ENCODE measurements at places on chromosomes 5 and 9. TPM values are rescaled to one million over a fixed set of nuclear protein-coding genes. Genes with fewer than 3 reads are reported as not detected.

DNA sequence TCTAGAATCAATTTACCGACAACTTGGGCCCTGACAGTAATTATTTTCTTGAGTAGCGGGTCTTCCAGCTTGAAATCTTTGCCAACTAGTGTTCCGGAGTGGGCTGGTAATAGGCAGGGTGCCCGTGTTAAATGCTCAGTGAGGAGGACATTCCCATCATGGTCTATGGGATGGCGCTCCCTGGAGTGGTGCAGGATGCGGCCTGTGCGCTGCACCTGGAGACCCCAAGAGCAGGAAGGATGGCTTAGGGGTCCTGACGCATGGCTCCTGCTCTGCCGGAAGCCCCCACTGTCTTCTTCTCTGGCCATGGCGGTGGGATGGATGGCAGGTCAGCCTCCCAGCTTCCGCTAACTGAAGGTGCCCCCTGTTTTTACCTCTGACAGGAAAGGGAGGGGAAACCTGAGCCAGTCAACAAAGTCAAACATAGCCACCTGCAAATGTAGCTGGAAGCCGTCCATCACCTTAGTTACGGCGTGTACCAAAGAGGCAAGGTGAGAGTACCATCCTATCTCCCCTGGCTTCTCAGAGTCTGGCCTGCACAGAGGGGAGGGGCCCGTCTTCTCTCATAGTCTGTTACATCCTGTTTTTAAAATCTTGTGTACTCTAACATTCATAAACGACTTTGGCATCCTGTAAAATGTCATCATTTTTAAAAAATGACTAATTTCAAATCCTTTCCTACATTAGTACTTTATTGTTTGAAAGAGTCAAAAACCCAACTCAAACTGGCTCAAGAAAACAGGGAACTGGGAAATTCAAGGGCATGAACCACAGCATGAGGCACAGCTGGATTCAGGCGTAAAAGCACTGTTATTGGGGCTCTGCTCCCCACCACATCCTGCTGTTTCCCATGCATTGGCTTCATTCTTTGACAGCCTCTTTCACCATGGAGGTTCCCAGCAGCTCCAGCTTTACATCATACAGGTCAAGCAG is 28.5 kb upstream of the UNC5A start:
- no peak for DNase-seq

DNA sequence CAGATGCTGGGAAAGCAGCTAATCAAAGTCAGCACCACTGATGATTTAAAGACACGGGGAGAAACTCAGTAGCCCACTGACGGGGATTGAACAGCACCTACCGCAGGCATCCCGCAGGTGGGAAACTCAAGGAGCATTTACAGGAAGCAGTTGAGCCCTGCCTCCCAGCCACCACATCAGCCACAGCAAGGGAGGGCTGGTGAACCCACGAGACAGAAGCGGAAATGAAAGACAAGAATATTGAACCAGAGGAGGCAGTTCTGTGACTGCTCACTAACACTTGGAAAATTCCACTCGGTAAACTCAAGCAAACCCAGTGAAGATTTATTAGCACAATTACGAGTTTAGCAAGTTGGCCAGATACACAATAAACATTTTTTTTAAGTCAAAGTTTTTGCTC is 10.6 kb upstream of the FAM163B start:
- no peak for DNase-seq

DNA sequence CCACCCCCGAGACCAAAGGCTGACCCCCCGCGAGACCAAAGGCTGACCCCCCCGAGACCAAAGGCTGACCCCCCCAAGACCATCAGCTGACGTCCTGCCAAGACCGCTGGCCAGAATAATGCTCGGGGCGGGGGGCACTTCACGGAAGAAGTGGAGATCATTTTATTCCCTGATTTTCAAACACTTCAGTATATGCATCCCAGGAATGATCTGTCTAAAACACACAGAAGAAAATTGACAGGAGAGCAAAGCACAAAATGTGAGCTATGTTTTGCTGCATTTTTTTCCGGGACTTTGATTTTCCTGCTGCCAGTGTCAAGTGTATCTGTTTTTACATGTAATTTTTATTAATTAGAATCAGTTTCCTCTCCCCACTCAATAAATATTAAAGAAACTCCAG is 67.1 kb downstream of the ADAMTS2 start:
- no peak for DNase-seq

DNA sequence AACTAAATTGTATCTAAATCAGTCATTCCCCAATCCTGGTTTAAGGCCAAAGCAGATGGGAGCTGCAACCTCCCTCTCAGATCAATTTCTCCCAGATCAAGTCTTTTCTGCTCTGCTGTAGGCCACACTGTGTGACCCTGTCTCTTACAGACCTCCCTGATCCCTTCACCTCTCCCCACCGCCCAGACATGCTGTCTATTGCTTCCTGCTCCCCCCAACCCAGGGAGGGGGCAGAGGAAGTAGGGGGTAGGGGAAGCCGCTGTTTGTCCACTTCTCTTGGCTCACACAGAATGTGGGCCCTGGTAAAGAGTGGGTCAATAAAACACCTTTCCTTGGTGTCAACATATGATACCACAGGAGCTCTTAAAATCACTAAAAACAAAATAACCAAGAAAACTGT is 226.3 kb downstream of the ENC1 start:
- no peak for DNase-seq

DNA sequence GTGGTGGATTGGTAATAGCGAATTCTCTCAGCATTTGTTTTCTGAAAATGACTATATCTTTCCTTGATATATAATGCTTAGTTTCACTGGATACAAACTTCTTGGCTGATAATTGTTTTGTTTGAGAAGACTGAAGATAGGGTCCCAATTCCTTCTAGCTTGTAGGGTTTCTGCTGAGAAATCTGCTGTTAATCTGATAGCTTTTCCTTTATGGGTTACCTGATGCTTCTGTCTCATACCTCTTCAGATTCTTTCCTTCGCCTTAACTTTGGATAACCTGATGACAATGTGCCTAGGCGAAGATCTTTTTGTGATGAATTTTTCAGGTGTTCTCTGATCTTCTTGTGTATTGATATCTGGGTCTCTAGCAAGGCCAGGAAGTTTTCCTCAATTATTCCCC is 94.7 kb upstream of the ACO1 start:
- DNase-seq: no peak

GRCh38 chr5:88089719-88090390 is 178.8 kb downstream of the TMEM161B start:
- DNase-seq: no peak

GRCh38 chr5:57408714-57409113 is 73.9 kb downstream of the ACTBL2 start:
- no peak for DNase-seq

DNA sequence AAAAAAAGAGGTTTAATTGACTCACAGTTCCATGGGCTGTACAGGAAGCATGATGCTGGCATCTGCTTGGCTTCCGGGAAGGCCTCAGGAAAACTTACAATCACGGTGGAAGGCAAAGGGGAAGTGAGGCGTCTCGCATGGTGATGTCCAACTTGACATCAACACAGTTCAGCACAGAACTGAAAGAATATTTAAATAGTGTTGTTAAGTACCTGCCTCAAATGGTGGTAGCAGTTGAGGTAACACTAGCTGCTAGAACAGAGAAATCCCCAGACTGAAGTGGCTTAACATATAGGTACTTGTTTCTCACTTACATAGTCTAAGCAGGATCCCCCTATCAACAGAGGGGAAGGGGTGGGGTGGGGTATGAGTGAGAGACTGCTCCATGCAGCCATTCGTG is 141.6 kb downstream of the DROSHA start:
- no peak for DNase-seq

GRCh38 chr9:35446012-35446411 is 43.9 kb upstream of the RUSC2 start:
- no peak for DNase-seq

DBH gene
- total RNA-seq: not detected

- DNase-seq: no peak
These were observed 89.9 kb downstream of the SH3TC2 start for GRCh38 chr5:148972974-148973374.

DNA sequence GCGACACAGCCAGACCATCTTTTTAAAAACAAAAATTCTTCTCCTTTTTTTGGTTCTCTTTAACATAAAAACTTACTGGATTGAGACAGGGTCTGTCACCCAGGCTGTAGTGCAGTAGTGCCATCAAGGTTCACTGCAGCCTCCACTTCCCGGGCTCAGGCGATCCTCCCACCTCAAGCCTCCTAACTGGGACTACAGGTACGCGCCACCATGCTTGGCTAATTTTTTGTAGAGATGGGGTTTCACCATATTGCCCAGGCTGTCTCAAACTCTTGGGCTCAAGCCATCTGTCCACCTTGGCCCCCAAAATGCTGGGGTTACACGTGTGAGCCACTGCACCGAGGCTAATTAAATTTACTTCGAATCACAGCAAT is 13.8 kb downstream of the HNRNPK start:
- DNase-seq: no peak

Data from occipital lobe (tissue), 3 donors.